ENCODE measurements at places on chromosomes 13 and 19. TPM values are rescaled to one million over a fixed set of nuclear protein-coding genes. Genes with fewer than 3 reads are reported as not detected.
A peak's percentile ranks its signal among the peaks of the same experiment; 100 is the strongest.

GRCh38 chr13:104140552-104140951 is 1074.3 kb upstream of the SLC10A2 start:
- no peak for DNase-seq

GRCh38 chr19:16889366-16889882 is 625 bp downstream of the F2RL3 start:
- no peak for DNase-seq

The PGLYRP2 gene
- total RNA-seq: 0.08 TPM

GRCh38 chr13:32391101-32391619 is 36.8 kb downstream of the N4BP2L1 start:
- no peak for DNase-seq

GRCh38 chr13:97441368-97441767 is 7.4 kb downstream of the RAP2A start:
- DNase-seq: no peak

DNA sequence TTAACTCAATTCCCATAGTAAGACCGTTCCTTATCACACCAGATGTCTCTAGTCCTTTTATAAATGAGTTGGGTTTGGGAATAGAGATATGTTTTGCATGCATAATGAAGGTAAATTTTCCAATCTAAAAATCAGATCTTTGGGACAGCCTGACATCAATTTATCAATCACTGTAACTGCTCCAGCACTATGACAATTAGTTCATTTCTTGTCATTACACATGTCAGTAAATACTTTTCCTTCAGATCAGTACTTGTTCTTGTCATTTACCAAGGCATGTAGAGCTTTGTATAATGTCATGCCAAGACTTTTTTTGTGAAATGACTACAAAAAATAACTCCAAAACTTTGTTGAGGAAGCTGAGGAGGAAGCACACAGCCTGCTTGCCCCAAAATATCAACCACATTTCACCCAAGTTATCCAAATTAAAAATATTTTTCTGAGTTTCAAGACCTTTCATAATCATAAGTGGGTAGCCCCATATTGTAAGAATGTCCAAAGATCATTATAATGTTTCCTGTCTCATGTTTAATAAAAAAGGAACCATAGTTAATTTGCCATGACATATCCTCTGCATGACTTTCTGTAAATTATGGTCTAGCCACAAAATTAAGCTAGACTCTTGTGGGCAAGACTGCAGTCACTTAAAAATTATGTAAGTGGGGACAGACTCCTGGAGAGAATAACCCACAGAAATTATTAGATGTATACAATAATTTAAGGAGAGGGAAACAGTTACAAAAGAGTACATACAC is 586.8 kb downstream of the TBC1D4 start:
- DNase-seq: no peak

DNA sequence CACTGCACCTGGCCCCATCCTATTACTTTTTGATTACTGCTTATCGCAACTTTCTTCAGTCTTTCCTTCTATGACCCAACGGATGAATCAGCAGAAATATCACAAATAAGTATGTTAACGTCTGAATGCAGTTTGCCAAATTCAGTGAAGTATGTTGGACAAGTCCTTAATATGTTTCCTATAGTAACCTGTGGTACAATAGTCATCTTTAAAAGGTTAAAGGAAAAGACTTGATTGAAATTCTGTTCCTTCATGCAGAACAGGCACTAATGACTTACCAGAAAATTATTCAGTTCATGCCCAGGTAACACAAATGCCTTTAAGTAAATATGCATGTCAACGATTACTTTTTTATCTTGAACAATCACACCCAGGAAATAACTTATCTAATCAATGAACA is 242.6 kb downstream of the KCTD12 start:
- DNase-seq: no peak

GRCh38 chr13:92802776-92803175 is 423.8 kb upstream of the GPC6 start:
- DNase-seq: no peak

- no peak for DNase-seq
Measured at GRCh38 chr13:112770504-112770903, 80.7 kb downstream of the ATP11A start.

DNA sequence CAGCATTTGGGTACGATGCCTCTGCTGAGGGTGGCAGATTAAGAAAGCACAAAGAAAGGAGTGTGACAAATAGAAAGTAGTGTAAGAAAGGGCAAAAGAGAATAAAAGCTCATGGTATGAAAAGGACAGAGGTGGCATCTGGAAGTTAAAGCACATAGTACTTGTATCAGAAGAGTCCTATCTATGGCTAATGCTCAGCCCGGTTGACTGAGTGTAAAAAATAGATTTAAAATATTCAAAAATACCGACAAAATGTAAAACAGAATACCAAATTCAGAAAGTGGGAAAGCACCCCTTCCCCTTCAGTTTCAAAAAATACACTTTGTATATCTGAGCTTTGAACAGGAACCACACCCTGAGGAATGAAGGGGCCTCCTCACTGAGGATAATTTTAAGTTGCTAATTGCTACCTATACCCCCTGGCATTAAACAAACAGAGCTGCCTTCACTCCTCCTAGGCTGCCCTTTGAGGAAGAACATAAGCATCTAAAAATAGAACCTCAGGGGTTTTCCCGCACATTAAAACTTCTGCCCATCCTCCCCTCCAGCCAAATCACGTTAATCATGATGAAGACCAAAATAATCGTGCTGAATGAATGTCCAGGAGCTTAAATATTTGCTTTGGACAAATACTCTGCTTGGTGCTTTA is 43.3 kb downstream of the DLEU7 start:
- no peak for DNase-seq

The CBLC gene
- total RNA-seq: not detected

GRCh38 chr13:32542221-32542620 is 3.6 kb upstream of the N4BP2L2 start:
- no peak for DNase-seq

- no peak for DNase-seq
Measured at GRCh38 chr19:49189259-49189658, 31.7 kb downstream of the TRPM4 start.

DNA sequence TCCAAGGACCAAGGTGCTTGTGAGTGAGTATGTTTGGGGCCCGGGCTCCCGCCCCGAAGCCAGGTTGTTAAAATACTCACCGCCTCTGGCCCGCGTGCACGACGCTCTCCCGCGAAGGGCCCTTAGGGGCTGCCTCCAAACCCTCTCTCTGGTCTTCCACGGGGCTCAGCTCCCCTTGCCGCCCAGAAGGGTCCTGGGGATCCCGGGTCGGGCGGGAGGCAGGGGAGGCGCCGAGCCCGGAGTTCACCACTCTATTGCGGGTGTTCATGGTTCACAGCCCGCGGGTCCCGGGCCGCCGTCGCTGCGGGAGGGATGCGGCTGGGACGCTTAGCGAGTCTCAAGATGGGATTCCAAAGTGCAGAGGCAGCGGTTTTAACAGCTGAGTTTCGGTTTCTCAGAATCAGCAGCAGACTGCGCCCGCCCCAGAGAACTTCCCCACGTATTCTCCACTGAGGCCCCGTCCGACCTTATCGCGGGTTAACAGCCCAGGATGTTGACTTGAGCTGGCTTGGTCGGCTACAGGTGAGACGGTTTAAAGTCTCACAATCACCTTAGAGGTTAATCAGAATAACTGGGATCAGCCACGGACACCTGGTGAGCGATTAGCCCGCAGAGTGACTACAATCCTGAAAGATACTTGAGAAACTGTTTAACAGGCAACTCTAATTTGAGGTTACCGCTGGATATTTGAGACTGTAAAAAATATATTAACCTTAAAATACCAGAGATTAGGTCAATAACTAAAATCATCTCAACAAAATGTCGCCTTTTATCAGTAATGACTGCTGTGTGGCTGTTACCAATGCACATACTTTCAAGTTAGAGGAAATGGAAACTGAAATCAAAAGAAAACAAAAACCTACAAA is at the start of gene EPSTI1:
Gene EPSTI1, minus strand, starts transcription at position 344 of the 866 bp plus-strand sequence. Its CDS starts 76 bp downstream, at position 268.
- DNase-seq: peak; percentile 87

The FCGBP gene
- 0.65 TPM for total RNA-seq

DNA sequence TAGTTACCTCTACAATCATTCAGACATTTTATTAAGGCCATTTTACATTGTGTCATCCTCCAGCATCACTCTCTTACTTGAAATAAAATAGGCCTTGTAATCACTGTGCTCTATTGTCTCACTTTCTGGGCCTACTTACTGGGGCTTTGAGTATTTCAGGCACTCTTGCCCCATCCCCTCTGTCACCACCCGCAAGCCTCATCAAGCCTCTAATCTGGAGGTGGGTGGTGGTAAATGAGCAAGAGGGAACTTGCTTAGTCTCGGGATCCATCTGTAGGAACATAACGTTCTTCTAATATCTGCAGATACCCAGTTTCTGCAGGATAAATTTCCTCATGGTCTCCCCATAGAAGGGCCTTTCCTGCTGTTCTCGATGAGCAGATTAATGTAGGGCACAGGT is 19.4 kb upstream of the GPR18 start:
- DNase-seq: no peak

GRCh38 chr13:51292000-51292565 is 47.4 kb upstream of the SERPINE3 start:
- no peak for DNase-seq
